ENCODE measurements at places on chromosomes 5 and 9.

GRCh38 chr9:81653240-81653639, 36.1 kb downstream of the TLE1 start:
- DNase-seq, result no peak

GRCh38 chr5:159050316-159051143, 49.2 kb downstream of the EBF1 start:
- no peak for DNase-seq

GRCh38 chr5:158483281-158483860, 616.3 kb downstream of the EBF1 start:
- DNase-seq, result no peak

GRCh38 chr9:20593537-20593936, 28.8 kb downstream of the MLLT3 start:
- no peak for DNase-seq

DNA sequence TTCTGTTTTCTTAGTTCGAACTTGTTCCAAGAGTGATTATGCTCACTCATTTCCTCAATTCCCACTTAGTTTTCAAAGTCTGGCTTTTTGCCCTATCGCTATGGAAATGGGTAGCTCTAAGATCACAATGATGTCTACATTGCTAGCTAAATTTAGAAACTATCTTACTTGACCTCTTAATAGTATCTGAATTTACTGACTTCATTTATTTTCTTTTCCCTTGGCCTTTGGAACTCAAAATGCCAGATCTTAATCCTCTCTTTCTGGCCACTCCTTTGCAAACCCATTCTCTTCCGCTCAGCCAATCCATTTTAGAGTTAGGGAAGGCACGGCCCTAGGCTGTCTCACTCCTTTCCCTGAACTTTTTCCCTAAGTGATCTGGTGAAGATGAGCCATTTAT, 137.0 kb downstream of the FER start:
- no peak for DNase-seq

GRCh38 chr5:95060098-95060497, 224.8 kb downstream of the MCTP1 start:
- DNase-seq, result no peak

- DNase-seq, result peak; percentile 6
These were observed 34.4 kb upstream of the RANBP6 start for GRCh38 chr9:6049798-6050197.

DNA sequence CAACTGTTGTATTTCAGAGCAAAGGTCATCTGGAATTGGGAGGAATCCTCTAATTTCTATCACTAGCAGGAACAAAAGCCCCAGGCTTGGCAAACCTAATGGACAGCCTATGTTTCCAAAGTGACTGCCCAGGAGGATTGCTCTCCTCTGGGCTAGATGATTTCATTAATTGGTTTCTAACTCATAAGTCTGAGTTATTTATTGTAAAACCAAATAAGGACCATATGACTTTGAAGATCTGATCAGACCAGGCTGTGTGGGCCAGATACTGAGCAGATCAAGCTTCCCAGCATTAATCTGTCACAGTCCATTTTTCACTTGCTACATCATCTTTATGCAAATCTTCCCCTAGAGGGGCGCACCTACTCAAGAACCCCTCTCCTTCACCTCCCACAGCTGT, 125.2 kb downstream of the PRDM6 start:
- no peak for DNase-seq

GRCh38 chr5:131640043-131640856, 5.2 kb upstream of the RAPGEF6 start:
- no peak for DNase-seq

DNA sequence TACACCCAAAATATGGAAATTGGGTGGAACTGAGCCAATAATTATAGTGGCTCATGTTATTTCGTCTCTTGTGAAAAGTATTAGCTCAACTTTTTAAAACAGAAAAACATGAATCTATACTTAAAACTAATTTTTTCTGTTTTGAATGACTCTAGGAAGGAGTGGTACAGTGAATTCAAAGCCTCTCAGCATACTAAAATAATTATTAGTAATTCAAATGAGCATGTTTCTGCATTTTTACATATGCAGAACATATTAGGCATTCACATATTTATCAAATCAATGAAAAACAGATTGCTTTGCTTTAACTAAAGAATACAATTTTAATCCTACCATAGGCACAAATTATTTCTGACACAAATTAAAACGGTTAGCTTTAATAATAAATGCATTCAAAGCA, 54.3 kb downstream of the CSNK1A1 start:
- DNase-seq, result no peak

GRCh38 chr5:172906888-172907287, 52.3 kb upstream of the RPL26L1 start:
- no peak for DNase-seq

- no peak for DNase-seq
These were observed 146.8 kb upstream of the SPEF2 start for GRCh38 chr5:35470866-35471265.

DNA sequence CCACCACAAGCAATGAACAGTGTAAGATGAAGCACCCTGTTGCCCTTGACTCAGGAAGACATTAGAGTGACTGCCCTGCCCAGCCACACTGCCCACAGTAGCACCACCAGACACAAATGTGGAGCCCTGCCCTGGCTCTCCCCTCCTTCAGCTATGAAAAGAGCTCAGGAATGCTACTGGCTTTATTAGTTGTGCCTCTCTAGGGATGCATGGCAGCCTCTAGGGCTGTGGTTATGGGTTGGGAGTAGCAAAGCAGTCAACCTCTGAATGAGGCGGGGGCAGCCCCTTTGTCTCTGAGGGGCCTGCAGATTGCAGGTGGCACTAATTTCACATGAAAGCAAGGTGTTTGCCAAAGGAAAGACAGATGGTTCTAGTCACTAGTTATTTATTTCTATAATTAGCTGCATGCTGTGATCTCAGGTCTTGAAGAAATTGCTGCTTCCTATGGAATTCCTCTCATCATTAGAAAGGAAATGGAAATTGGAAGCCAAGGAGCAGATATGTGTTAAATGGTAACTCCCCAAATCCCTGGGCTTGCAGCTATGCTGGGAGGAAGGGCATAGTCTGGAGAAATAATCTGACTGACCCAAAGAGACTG, 259.4 kb downstream of the TLR4 start:
- DNase-seq, result no peak

DNA sequence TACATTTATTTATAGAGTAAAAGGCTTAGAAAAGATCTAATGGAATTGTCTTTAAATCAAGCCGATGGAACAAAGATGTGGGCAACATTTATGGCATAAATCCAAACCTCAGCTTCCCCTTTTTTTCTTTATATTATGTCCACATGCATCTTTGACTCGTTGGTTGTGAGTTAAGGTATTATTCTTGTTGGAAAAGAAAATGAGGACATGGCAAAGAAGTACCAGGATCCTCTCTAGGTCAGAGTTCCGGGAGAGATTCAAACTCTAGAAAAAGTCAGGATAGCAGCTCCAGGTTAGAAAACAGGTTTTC, 508 bp upstream of the NME5 start:
- no peak for DNase-seq

GRCh38 chr9:133493845-133494540, 15.1 kb upstream of the SLC2A6 start:
- no peak for DNase-seq

DNA sequence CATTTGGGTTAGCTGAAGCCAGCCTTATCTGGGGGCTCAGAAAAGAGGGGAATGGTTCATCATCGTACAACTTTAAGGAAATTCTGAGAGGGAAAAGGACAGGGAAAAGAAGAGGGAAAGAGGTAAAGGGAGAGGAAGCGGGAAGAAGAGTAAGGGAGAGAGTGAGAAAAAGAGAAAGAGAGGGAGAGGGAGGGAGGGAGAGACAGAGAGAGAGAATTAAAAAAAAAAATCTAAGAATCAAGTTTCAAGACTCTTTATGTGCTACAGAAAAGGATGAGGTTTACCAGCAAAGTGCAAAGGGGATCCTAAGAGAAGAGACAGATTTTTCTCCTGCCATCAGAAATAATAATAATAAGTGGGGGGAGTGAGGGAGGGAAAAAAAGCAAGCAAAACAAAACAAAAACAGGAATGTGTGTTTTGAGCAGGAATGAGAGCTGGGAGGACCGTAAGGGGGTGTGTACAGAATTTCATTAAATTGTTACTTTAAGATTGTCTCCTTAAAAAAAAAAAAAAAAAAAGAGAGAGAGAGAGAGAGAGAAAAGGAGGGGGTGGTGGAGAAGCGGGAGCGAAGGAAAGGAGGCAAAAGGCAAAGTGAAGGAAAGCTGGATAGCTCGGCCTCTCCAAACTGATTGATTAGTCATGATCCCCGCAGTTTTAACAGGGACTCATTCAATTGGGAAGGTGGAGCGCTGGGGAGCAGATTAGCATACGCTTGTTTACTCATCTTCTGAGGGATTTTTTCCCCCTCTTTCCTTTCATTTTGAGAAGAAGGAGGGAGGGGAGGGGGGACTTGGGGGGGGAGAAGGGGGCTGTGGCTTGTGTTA, 438 bp upstream of the PAPPA start:
- DNase-seq, result no peak

- no peak for DNase-seq
These were observed 260.4 kb downstream of the MLLT3 start for GRCh38 chr9:20361656-20362570.

DNA sequence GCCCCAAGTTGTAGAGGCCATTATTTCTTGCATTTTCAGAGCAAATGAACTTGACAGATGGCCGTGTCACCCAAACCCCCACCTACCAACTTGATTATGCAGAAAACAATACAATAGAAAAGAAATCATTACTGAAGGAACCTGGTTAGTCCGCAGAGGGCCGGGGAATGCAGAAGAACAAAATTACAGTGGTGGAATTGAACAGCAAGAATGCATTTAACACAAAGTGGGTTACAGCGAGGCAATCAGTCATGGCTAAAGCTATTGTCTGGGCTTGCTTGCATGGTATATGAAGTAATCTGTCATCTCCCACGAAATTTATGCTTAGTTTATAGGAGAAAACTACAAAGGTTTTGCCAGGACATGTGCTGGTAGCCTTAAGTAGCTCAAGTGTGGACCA, 238.3 kb upstream of the IRX1 start:
- no peak for DNase-seq

GRCh38 chr5:45696206-45696836, at the start of gene HCN1:
Gene HCN1 (minus strand): TSS chr5:45696380.
- peak; percentile 8 for DNase-seq

DNA sequence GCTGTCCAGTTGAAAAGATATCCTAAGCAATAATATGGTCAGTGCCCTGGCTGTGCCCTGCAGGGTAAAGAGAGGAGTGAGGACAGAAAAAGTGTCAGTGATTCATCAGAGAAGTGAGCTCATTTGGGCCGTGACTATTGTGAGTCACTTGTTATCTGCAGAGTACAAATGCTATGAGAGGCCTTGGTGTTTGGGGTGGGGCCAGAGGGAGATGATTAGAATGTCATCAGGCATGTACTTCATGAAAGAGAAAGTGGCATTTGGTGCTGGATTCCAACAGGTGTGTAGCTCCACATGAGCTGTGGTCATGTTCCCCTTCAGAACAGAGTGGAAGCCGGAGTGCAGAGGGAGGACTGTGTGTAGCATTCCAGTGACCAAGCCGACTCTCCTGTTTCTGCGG, 174.1 kb downstream of the KDM4C start:
- DNase-seq, result no peak

DNA sequence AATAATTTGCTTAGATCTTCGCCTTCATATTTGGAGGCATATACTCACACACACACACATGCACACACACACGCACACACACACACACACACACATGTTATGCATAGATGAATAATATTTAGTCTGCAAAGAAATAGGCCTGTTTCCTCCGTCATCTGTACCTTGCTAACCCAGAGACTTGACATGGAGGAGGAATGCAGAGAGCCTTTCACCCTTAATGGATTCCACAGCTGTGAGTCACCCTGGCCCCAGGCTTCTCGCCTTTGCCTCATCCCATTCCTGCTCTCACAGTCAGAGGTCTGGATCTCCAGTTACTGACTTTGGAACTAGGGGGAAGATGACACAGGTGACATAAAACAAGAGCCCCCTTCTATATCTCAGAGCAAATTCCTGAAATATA, 29.7 kb downstream of the ZNF462 start:
- peak; percentile 48 for DNase-seq

DNA sequence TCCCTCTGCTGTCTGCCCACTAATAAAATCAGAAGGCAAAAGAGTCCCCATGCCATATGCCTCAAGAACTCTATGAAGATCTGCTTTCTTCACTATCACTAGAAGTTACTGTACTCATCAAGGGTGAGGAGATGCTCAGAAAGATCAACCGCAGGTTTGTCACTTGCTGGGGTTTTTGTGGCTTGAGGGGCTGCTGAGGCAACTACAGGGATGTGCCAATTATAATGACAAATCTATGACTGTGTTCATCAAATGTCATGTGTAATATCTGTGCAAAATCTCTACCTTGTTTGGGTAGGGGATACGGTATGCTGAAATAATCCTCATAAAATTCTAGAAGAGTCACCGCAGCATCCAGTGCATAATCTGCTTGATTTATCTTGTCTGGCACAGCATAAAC, 13.0 kb downstream of the ERAP1 start:
- DNase-seq, result no peak

- no peak for DNase-seq
These were observed 167.3 kb upstream of the MOCS2 start for GRCh38 chr5:53276825-53277224.

GRCh38 chr9:134206311-134207300, 42.2 kb upstream of the RNU6ATAC start:
- DNase-seq, result no peak

DNA sequence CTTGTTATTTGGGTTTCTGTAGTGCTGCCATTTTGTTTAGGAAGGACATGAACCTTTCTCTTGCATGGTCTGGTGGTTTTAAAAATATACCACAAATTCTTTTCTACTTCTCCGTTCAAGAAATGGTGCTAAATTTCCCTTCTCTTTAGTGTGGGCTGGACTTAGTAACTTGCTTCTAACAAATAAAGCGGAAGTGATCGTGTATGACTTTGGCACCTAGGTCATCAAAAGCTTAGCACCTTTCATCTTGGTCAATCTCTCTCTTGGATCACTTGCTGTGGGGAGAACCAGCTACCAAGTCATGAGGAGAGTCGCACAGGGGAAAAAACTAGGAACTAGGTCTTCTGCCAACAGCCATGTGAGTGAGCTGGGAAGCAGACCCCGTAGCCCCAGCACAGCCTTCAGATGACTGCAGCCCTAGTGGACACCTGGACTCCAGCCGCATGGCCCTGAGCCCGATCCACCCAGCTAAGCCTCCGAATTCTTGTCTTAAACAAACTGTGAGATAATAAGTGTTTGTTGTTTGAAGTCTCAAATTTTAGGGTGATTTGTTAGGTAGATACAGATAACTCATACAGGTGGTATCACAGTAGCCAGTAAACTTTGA, 87.7 kb upstream of the CKMT2 start:
- DNase-seq, result no peak

- DNase-seq, result no peak
These were observed 250.5 kb upstream of the PDE4D start for GRCh38 chr5:60143942-60144549.

- DNase-seq, result no peak
These were observed 81.2 kb downstream of the MTAP start for GRCh38 chr9:21883642-21884041.

DNA sequence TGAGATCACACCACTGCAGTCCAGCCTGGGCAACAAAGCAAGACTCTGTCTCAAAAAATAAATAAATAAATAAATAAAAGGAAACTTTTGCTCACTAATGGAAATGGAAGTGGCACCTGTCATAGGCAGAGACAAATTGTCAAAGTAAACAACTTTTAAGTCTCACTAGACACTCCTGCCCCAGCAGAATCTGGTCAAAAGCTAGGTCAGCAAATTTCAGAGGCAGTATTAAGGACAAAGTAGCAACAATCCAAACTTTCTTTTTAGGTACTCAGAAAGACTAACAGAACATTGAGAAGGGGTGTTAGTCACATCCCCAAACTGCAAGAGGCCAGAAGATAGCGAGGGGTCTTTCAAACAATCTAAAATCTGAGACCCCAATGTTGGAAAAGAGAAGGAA, 101.4 kb upstream of the MSX2 start:
- DNase-seq, result no peak

- DNase-seq, result no peak
These were observed 433.2 kb downstream of the ISL1 start for GRCh38 chr5:51816427-51816826.
